ENCODE measurements at places on chromosomes 1 and 21. TPM values are rescaled to one million over a fixed set of nuclear protein-coding genes. Genes with fewer than 3 reads are reported as not detected.
A peak's percentile ranks its signal among the peaks of the same experiment; 100 is the strongest.

- peaks cover 7% of the 10 kb centered on the region for H3K27me3 ChIP-seq
- H3K4me3 ChIP-seq = no peak overlapping the region
- H3K36me3 ChIP-seq = no peaks in the 10 kb centered on the region
- H3K27ac ChIP-seq = no peak overlapping the region
Observed at GRCh38 chr1:162235241-162235800, 141.3 kb downstream of the SPATA46 start.

DNA sequence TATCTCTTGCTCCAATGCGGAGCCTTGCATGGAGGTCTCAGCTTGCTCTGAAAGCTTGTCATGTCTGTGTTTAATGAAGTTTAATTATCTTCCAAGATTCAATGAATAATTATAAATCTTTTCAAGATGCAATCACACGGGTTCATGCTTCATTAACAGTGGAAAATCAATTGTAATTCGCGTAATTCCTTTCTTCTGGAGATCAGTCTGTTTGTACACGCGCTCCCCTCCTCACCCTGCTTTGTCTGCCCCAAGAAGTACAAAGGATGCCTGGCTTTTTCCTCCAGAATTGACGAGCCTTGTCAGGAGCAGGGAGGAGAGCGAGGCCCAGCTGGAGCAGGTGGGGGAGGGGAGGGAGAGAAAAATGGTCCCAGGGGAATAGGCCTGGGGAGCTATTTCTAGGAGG, 65.0 kb upstream of the DISP3 start:
- H3K27me3 ChIP-seq = peaks cover 7% of the 10 kb centered on the region
- H3K4me3 ChIP-seq = no peak overlapping the region
- no peak for DNase-seq
- H3K36me3 ChIP-seq = no peaks in the 10 kb centered on the region
- H3K27ac ChIP-seq = no peak overlapping the region
- H3K4me1 ChIP-seq = no peaks in the 10 kb centered on the region

- no peak overlapping the region for H3K4me3 ChIP-seq
- no peak overlapping the region for H3K27ac ChIP-seq
- no peaks in the 10 kb centered on the region for H3K27me3 ChIP-seq
- H3K36me3 ChIP-seq = peaks cover 6% of the 10 kb centered on the region
Observed at GRCh38 chr1:20663969-20664715, 3.0 kb upstream of the DDOST start.

E2F2 gene
- 1.2 TPM for total RNA-seq

DNA sequence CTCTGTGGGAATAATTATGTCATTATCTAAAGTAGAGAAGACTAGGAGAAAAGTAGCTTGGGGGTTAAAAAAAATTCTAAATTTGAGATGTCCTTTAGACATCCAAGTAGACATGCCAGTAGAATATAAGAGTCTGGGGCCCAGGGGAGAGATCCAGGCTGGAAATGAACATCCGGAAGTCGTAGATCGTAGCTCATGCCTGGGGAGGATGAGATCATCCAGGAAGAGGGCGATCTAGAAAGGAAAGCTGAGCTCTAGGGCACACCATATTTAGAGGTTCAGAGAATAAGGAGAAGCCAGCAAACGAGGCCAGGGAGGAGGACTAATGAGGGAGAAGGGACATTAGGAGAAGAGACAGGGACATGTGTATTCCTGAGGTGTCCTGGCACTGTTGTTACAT, 12.2 kb downstream of the NGF start:
- no peak overlapping the region for H3K4me3 ChIP-seq
- no peaks in the 10 kb centered on the region for H3K36me3 ChIP-seq
- no peaks in the 10 kb centered on the region for H3K27me3 ChIP-seq
- H3K4me1 ChIP-seq = no peaks in the 10 kb centered on the region

GBP1 gene
- 9.8 TPM for total RNA-seq

DNA sequence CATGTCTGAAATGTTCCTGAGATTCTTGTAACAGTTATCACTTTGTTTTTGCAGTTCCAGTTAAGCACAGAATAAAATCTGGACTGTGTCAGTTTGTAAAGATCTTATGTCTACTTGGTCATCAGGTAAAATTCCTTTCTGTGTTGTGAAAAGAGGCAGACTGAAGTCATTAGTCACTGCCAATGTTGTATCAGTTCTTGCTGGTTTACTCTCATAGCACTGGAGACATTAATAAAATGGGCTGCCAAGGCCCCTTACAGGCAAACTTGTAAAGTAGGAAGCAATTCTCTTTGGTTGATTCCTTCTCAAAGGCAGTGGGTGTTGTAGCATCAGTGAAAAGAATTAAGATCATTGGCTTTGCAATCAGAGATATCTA, 61.4 kb upstream of the ST6GALNAC3 start:
- no peak overlapping the region for H3K27ac ChIP-seq
- no peaks in the 10 kb centered on the region for H3K27me3 ChIP-seq
- no peak overlapping the region for H3K4me3 ChIP-seq
- DNase-seq = no peak

DNA sequence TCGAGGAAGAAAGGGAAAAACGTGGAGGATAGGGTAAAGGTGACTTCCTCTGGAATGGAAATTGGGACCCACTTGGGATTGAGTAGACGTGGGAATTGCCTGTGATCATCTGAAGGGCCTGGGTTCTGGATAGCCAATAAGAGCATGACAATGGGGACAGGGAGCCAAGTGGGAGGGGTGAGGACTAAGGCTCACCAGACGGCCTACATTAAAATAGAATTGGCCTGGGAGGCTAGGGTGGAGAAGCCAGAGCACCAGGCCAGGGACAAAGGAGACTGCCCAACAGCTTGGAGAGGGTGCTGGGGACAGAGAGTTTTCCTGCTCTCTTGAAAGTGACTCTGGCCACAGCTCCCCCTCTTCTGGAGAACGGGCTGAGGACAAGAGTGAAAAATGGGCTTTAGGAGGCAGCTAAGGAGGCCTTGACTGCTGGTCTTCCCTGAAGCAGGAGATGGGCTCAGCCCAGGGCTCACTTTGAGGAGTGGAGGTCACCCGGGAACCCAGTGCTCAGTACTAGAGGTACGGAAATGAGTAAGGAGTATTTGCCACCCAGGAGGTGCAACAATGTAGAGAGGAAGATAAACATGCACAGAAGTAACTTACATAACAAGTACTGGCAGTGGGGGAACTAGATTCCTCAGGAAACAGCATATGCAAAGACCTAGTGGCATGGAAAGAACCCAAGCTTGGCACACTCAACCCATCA, 18.8 kb downstream of the INKA2 start:
- H3K4me1 ChIP-seq = peaks cover 12% of the 10 kb centered on the region
- H3K27ac ChIP-seq = no peak overlapping the region

- DNase-seq = peak; percentile 27
- H3K27me3 ChIP-seq = no peaks in the 10 kb centered on the region
- H3K4me1 ChIP-seq = peaks cover 31% of the 10 kb centered on the region
- no peak overlapping the region for H3K27ac ChIP-seq
Observed at GRCh38 chr1:151837197-151837596, 2.4 kb downstream of the C2CD4D start.

XCL1 gene
- not detected for total RNA-seq

ADAMTS5 gene
- not detected for total RNA-seq

DNA sequence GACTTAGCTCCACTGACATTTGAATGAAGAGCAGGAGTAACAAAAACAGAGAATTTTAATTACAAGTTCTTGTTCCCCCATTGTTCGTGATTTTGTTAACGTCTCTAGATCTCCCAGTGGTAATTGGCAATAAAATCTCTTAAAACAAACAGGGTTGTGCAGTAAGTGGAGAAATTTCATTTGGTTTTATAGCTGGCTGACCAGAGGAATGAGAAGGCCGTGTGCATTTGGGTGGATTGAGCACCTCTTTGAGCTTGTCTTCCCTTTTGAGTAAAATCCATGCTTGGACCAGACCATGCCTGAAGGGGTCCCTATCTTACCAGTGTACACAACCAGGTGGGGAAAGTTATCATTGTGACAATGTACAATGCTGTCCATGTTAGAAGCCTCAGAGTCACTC, 137.8 kb downstream of the HIVEP3 start:
- peaks cover 8% of the 10 kb centered on the region for H3K4me1 ChIP-seq
- H3K36me3 ChIP-seq = no peaks in the 10 kb centered on the region
- H3K27me3 ChIP-seq = no peaks in the 10 kb centered on the region
- H3K4me3 ChIP-seq = no peak overlapping the region
- DNase-seq = no peak

DNA sequence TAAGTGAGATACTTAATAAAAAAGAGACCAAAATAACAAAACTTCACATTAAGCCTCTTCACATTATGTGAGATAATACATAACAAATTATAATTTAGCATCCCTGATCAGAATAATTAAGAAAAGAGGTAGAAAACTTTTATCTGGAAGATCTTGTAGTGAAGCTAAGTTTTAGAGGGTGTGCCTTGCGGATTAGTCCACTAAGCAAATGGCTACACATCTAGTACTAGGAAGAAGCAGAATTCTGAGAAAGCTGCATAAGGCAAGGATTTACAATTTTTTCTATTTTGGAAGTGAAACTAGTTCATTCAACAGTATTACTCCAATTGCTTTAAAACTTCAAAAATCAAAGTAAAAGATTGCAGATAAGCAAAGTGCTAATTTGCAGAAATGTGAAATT, 3.5 kb downstream of the YOD1 start:
- peaks cover 14% of the 10 kb centered on the region for H3K4me1 ChIP-seq
- no peak overlapping the region for H3K27ac ChIP-seq
- no peak overlapping the region for H3K4me3 ChIP-seq
- peaks cover 10% of the 10 kb centered on the region for H3K36me3 ChIP-seq

- no peaks in the 10 kb centered on the region for H3K36me3 ChIP-seq
- H3K4me1 ChIP-seq = peaks cover 51% of the 10 kb centered on the region
- DNase-seq = no peak
- H3K4me3 ChIP-seq = no peak overlapping the region
- H3K27me3 ChIP-seq = no peaks in the 10 kb centered on the region
Observed at GRCh38 chr1:206723462-206723804, 38.7 kb downstream of the MAPKAPK2 start.

ADORA1 gene
- not detected for total RNA-seq

- H3K27me3 ChIP-seq = no peaks in the 10 kb centered on the region
- H3K27ac ChIP-seq = peak overlapping the region; percentile 78
- peak overlapping the region; percentile 6 for H3K4me3 ChIP-seq
- peak; percentile 62 for DNase-seq
Observed at GRCh38 chr1:224433701-224434672, 610 bp downstream of the WDR26 start.

DNA sequence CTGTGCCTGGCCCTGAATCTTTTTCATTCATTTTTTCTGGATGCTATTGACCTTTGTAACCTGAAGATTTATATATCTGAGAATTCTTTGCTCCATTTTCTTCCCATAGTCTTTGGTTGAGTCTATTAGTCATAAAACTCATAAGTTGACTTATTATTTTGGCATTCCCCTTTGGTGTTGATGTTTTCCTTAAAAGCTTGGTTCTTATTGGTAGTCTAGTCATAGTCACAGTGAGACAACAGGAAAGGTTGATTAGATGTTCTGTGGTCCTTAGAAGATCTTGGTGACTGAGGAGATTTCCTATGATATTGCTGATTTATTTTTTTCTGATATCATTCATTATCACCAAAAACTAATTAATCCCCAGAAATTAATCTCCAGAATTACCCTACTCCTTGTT, 86.2 kb downstream of the PTPRC start:
- H3K27me3 ChIP-seq = no peaks in the 10 kb centered on the region
- peak overlapping the region; percentile 17 for H3K27ac ChIP-seq
- H3K36me3 ChIP-seq = peaks cover 81% of the 10 kb centered on the region
- H3K4me3 ChIP-seq = no peak overlapping the region
- DNase-seq = no peak

ATP1A2 gene
- not detected for total RNA-seq

GRCh38 chr1:155250246-155250632, 5.0 kb downstream of the ENTREP3 start:
- peak overlapping the region; percentile 52 for H3K27ac ChIP-seq
- DNase-seq = no peak
- no peaks in the 10 kb centered on the region for H3K27me3 ChIP-seq
- H3K4me1 ChIP-seq = peaks cover 24% of the 10 kb centered on the region
- H3K36me3 ChIP-seq = no peaks in the 10 kb centered on the region

PKLR gene
- not detected for total RNA-seq

GRCh38 chr1:225485226-225485625, 57.4 kb upstream of the LBR start:
- no peaks in the 10 kb centered on the region for H3K36me3 ChIP-seq
- H3K4me3 ChIP-seq = no peak overlapping the region
- no peak for DNase-seq

RRAGC gene
- total RNA-seq = 37.6 TPM

- peaks cover 61% of the 10 kb centered on the region for H3K4me1 ChIP-seq
- H3K36me3 ChIP-seq = peaks cover 2% of the 10 kb centered on the region
Observed at GRCh38 chr1:26281971-26282370, 2.1 kb downstream of the SH3BGRL3 start.

C1QB gene
- not detected for total RNA-seq

DNA sequence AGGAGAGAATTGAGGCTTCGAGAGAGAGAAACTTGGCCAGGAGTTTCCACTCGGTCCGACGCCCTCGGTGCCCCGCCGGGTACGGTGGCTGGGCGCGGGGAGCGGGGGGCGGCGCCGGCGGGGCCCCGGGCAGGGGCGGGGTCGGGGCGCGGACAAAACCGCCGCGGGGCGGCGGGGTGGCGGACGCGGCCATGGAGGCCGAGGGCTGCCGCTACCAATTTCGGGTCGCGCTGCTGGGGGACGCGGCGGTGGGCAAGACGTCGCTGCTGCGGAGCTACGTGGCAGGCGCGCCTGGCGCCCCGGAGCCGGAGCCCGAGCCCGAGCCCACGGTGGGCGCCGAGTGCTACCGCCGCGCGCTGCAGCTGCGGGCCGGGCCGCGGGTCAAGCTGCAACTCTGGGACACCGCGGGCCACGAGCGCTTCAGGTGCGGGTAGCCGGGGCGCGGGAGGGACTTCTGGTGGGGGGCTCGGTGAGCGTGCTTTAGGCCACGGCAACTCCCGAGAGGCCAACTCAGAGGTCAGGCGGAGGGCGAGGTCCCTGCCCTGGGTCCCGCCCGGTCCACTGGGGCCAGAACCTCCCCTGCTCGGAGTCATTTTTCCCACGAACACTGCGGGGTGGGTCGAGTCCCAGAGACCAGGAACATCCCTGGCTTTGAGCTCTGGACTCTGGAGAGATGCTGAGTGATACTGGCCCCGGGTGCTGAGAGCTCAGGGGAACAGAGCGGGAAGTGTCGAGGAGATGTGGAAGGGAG, 431 bp downstream of the RAB42 start:
- H3K36me3 ChIP-seq = no peaks in the 10 kb centered on the region
- peaks cover 11% of the 10 kb centered on the region for H3K4me1 ChIP-seq
- no peak overlapping the region for H3K27ac ChIP-seq

GRCh38 chr1:8311068-8311718, 6.7 kb upstream of the SLC45A1 start:
- no peak for DNase-seq
- H3K4me3 ChIP-seq = no peak overlapping the region
- H3K27me3 ChIP-seq = peaks cover 32% of the 10 kb centered on the region
- H3K36me3 ChIP-seq = no peaks in the 10 kb centered on the region

CD1B gene
- total RNA-seq = not detected
